ENCODE measurements at places on chromosomes 6 and 20.

DNA sequence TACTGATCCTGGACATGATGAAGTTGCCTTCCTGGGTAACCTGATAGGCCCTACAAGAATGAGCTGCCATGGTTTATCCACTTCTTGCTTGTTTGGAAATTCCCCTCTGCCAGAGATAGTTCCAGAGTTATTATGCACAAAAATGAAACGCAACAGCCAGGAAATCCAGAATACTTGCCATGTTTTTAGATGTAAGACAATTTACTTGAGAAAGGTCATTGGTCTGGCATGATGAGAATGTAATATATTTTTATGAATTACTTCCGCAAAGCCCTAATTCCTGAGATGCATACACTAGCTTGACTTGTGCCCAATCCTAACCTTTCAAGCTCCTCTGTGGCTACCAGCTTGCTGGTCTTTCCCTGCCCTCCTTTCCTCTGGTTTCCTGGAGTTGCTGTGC, 27.9 kb upstream of the NT5E start:
- no peak for DNase-seq

GRCh38 chr6:13526727-13527670, 39.6 kb upstream of the GFOD1 start:
- DNase-seq = peak; percentile 32

GRCh38 chr6:46632053-46632452, 20.6 kb downstream of the CYP39A1 start:
- DNase-seq = no peak

GRCh38 chr6:84882768-84883766, 118.7 kb upstream of the TBX18 start:
- no peak for DNase-seq

DNA sequence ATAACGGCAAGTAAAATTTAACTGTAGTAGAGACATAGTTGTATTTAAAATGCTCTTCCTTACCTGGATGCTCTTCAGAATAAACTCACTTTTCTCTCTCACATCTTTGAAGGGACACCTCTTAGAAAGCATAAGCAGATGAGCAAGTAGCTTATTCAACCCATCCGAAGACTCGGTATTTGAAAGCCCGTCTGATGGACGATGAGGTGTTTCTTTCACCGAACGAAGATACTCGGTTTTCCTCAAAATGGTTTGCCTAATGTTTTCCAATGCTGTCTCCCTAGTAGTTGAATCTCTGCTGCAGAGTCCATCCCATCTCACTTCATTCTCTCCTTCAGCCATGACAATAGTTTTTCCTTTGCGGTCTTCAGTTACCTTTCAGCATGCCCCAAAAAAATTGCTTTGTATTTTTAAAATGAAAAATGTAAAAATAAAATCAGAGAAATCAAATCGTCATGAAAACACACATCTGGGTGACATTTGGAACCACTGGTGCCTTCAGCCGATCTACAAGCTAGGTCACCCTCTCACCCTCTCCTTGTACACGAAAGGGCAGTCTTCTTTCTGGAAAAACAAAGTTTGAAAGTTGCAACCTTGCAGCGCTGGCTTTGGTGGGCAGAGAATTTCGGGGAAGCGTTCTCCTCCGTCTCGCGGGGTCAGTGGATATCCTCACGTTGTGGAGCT, 772 bp downstream of the SESN1 start:
- DNase-seq = no peak

DNA sequence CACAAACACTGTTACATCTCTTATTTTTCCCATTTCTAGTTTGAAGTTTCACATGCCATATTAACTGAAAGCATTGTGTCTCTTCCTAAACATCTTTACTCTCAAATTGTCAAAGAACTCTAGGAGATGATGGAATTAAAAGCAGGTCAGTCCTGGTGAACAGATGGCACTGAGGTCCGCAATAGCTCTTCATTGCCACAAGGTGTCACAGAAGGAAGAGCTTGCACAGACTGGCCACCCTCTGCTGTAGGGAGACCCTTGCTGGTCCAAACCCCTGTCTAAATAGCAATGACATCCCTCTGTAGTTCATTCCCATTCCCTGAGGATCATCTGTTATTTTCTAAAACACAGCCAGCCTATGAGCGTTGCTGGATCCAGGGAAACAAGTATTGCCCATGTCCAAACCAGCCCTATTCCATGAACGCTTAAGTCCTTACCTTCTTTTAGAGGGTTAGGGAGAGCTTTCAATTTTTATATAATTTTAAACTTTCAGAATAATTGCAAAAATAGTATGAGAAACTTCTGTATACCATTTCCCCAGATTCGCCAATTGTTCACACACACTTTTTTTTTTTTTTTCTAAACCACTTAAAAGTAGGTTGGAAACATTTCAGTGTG, 10.1 kb upstream of the HDAC2 start:
- no peak for DNase-seq

DNA sequence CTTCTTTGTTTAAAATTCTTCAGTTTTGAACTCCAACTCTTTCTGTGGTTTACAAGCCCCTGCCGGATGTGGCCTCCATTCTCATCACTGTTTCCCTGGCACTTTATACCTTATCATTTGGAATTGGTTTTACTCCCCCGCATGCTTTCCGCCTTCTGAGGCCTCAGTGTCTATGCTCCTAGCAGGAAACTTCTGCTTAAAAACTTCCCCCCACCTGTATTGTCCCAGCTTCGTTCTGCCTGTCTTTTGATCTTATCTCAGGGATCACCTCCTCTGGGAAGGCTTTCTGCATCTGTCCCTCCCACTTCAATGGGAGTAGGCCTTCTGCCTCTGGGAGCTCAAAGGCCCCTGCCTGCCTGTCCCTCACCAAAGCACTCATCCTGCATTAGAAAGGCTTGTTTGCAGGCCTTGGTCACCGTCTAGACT, 3.4 kb upstream of the ANGPT4 start:
- no peak for DNase-seq

GRCh38 chr6:7142918-7143475, 35.2 kb downstream of the RREB1 start:
- DNase-seq = no peak

DNA sequence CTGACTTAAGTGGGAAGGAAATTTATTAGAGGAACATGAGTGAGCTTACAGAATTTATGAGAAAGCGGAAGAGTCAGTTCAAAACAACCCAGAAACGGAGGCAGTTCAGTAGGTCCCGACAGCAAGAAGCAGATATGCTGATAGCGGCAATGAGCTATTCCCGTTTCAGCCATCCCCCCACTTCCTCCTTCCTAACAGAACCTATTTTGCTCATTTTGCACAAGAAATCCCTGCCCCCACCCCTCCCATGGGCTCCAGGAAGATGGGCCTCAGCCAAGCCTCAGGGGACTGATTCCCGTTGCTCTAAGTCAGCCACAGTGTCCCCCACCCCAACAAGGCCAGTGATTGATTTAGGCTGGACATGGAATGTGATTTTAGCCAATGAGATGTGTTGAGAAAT, 157.5 kb downstream of the CEBPB start:
- DNase-seq = no peak

- DNase-seq = no peak
Measured at GRCh38 chr6:18154507-18155149, at the start of gene TPMT. TSS of gene TPMT (minus strand) at chr6:18155077. CDS start at chr6:18149127, 5,950 bp downstream.

DNA sequence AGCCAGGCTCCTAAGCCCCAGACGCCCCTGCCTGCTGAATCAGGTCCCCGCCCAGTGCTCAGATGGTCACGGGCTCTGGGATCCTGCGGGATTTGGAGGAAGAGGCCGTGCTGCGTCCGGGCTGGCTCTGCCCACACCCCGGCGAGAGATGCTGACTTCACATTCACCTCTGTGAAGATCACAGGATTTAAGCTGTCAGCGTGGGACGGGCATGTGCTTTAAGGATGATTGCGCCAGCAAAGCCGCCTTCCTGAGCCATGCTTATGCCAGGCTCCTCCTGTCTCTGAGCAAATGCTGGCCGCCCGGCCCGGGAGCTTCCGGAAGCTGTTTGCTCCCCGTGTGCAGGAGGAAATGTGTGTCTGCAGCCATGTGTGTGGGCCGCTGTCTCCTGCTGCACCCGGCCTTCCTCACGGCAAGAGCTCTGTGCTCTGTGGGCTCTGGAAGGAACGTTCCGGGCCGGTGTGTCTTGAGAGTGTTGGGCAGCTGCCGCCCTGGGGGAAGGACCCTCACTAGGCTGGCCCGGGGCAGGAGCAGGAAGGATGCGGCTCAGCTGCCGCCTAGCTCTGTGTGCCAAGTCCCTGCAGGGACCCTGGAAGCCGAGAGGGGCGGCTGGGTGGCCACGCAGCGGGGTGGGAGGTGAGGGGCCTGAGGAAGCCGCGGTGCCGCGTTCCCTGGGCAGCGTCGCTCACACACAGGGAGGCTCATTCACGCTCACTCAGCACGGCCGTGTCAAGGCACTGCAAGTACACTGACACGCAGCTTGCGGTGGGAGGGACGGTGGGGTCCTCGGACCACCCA, 19.0 kb upstream of the BHLHE23 start:
- DNase-seq = no peak

DNA sequence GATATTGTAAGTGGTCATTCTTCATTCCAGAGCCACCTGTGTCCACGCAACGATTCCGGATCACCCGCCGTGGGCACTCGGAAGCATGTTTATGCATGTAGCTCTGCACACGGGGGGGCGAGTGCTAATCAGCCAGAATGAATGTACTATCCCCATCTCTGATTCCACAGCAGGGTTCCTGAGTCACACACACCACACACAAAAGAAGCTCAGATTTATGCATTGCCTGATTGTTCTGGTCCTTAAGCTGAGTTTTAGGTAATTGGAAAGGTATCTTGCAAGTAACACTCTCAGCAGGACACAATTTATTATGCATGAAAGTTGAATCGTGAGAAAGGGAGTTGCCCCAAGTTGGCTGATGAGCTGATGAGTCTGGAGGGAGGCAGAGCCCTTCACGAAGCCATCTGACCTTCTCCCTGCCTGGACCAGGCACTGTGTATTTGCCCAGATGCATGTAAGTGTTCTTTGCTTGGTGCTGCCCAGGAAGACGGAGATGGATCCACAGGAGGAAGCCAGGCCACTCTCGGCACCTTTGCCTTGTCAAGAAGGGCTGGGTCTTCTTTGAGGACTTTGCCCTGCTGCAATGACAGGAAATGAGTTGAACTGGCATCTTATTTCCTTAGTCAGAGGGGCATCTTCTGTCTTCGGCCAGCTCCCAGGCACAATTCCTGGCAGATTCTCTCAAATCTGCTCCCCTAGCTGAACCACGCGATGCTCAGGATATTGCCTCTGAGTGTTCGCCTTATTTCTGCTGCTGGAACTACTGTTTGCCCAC, 141.1 kb downstream of the SYNDIG1 start:
- no peak for DNase-seq

- DNase-seq = no peak
Measured at GRCh38 chr6:166173281-166173951, 5.8 kb upstream of the TBXT start.

GRCh38 chr6:141653590-141653989, 479.1 kb upstream of the GJE1 start:
- DNase-seq = no peak

- no peak for DNase-seq
Measured at GRCh38 chr20:8082025-8082424, 50.0 kb upstream of the PLCB1 start.

- DNase-seq = no peak
Measured at GRCh38 chr6:95830859-95831557, 184.8 kb upstream of the FUT9 start.

DNA sequence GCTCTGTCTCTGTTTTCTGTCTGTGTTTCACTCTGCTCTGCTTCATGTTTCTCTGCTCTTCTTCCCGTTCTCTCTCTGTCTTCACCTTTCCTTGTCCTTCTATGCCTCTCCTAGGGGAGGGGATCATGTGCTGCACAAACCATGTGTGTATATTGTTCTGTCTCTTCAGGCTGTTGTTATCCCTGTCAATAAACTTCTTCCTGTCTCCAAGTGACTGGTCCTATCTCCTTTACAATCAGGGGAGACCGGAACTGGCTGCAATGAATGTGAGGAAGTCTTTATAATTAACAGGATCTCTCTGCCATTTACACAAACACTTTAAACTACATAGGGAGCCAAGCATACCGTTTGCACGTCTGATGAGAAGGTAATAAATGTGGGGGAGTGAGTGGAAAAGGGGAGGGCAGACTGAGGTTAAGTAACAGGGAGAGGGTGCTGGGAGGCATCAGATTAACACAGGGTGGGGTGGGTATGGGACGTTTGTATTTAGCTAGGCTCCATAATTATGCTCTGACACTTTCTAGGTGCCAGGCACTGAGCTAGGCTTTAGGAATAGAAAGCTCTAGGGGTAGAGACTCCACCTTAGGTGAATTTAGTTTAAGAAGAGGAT, 626.1 kb downstream of the DHX35 start:
- DNase-seq = no peak

DNA sequence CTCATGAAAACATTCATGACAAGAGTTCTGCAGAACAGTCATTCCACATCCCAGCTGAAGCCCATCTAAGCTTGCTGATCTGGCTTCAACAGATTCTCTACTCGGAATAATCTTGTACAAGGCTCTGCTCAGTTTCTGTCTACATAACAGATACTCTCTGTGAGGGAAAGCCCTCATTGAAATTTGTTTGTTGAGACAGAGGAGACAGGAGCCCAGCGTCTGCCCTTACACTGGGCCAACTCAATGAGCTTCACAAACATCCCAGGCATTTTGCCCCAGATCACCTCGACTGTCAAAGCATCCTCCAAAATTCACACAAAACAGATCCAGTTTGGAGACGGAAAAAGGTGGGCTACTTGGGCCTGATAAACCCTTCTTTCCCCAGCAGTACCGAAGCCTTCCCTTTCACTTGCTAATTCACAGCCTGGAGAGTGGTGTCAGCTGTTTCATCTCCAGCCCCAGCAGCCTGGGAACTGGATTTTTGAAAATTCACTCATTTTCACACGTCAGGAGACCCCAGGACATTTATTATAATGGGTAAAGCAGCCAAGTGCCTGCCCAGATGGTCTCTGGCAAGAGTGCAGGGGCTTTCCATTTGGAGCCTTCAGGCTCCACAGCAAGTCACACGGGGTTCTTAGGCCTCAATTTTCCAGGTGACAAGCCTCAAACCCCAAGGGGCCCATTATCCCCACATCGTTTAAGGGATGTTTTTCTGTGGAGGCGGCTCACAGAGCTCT, 7.3 kb downstream of the CCDC167 start:
- no peak for DNase-seq

DNA sequence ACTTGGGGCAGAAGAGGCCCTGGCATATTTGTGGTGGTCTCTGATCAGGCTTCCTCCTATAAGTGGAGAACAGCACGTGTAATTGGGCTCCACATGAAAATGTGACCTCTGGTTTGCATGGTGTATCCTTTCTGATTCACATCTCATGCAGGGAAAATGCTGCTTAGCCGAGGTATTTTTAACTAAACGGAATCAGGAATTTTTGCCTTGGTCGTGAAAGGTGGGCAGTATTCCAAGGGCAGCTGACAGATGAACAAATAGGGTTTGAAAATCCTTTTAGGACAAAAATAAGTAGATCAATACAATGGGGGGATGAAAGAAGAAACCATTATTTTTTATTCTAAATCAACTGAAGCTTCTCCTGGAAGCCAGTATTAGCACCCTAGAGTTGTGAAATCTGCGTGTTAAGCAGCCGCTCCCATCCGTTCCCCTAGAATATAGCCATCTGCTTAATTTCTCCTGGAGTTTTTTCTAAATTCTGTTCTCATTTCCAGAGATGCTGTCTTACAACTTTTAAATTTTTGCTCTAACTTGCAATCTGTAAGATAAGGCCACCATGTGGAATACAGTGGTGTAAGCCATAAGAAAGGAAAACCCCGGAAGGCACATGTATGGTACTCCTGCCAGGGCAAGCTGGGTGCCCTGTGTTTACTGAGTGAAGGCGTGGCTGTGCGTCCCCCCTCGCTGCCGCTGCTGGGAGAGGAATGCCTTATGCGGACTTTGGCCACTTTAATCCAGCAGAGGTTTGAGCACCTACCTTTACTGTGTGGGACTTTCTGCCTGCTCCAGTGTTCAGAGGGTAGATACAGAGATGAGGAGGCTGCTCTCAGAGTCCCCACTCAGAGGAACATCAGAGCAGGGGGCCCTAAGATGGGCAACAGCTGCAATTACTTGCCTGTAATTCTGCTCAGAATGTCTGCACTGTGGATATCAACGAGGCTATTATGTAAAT, 52.4 kb downstream of the SYNJ2 start:
- DNase-seq = no peak

Data from GM12891 (cell line).